Vagina (tissue), 2 donors: ENCODE measurements at places on chromosomes 11 and 22. TPM values are rescaled to one million over a fixed set of nuclear protein-coding genes. Genes with fewer than 3 reads are reported as not detected.
A peak's percentile ranks its signal among the peaks of the same experiment; 100 is the strongest.

BRSK2 gene
- total RNA-seq: 3.9 TPM

BDNF gene
- total RNA-seq: 0.25 TPM

EHBP1L1 gene
- total RNA-seq: 123 TPM

FXYD6 gene
- total RNA-seq: 75.4 TPM

CAVIN3 gene
- total RNA-seq: 156 TPM

MMP27 gene
- total RNA-seq: not detected

- DNase-seq: no peak
- H3K27ac ChIP-seq: no peak overlapping the region
- no peaks in the 10 kb centered on the region for H3K36me3 ChIP-seq
- H3K4me1 ChIP-seq: no peaks in the 10 kb centered on the region
- H3K4me3 ChIP-seq: no peak overlapping the region
Measured at GRCh38 chr11:77400775-77401449, 73.0 kb downstream of the PAK1 start.

- peak overlapping the region; percentile 24 for H3K27ac ChIP-seq
- no peaks in the 10 kb centered on the region for H3K27me3 ChIP-seq
- H3K36me3 ChIP-seq: no peaks in the 10 kb centered on the region
Measured at GRCh38 chr22:35622191-35622913, 5.2 kb upstream of the MB start.

DNA sequence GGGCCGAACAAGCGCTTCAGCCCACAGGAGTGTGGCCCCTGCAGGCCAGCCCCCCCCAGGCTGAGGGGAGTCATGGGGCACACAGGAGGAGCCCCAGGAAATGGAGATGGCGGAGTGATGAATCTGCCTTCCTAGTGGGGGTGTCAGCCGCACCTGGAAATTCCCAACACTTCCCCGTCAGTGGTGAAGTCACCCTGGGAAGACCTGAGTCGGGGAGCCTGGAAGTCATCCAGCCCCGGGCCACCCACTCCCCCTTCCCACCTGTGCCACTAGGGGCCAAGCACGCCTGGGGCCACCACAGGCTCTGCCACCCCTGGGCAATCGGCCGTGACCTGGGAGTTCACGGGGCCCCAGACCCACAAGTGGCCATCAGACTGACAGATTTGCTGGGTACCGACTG is 12.6 kb downstream of the WNT7B start:
- DNase-seq: no peak
- H3K4me3 ChIP-seq: no peak overlapping the region
- H3K36me3 ChIP-seq: no peaks in the 10 kb centered on the region
- H3K4me1 ChIP-seq: no peaks in the 10 kb centered on the region
- H3K27ac ChIP-seq: no peak overlapping the region
- H3K27me3 ChIP-seq: no peaks in the 10 kb centered on the region

DNA sequence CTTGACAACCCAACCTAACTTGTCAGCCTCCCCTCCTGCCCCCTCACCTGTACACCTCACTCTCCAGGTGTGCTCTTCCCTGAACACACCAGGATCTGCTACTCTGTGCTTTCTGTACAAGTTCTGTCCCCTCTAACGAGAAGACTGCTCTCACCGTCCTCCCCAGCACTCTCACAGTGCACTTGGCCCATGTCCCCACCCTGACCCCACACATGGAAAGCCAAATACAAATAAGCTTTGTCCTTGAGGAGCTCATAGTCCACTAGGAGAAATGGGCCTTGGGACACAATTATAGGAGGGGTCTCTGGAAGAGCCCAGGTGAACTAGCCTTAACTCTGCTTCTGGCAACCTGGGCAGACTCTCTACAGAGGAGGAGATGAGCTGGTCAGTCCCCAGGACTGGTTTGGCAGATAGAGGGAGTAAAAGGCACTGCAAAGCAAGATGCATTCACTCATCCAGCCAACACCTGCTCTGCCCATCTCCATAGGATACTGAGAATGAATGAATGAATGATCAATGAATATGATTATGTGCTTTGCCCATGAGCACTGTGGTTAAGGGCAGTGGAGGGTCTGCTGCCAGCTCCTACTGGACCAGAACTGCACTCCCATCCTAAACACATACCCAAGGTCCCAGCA is 9.9 kb downstream of the NIPSNAP1 start:
- no peak for DNase-seq
- H3K4me3 ChIP-seq: no peak overlapping the region
- no peak overlapping the region for H3K27ac ChIP-seq
- H3K36me3 ChIP-seq: peaks cover 16% of the 10 kb centered on the region

- DNase-seq: no peak
- H3K4me3 ChIP-seq: no peak overlapping the region
- H3K27ac ChIP-seq: no peak overlapping the region
- H3K4me1 ChIP-seq: no peaks in the 10 kb centered on the region
Measured at GRCh38 chr22:31029276-31029675, 51.8 kb upstream of the SMTN start.

GRCh38 chr22:20433686-20434241 is 3.9 kb downstream of the SCARF2 start:
- H3K4me1 ChIP-seq: peaks cover 62% of the 10 kb centered on the region
- no peaks in the 10 kb centered on the region for H3K27me3 ChIP-seq
- DNase-seq: no peak
- no peaks in the 10 kb centered on the region for H3K36me3 ChIP-seq
- H3K4me3 ChIP-seq: no peak overlapping the region

- H3K36me3 ChIP-seq: peaks cover 88% of the 10 kb centered on the region
- H3K4me1 ChIP-seq: peaks cover 12% of the 10 kb centered on the region
- no peak for DNase-seq
- H3K27ac ChIP-seq: no peak overlapping the region
- no peaks in the 10 kb centered on the region for H3K27me3 ChIP-seq
- no peak overlapping the region for H3K4me3 ChIP-seq
Measured at GRCh38 chr22:50280022-50280707, 10.0 kb upstream of the MAPK11 start.

DNA sequence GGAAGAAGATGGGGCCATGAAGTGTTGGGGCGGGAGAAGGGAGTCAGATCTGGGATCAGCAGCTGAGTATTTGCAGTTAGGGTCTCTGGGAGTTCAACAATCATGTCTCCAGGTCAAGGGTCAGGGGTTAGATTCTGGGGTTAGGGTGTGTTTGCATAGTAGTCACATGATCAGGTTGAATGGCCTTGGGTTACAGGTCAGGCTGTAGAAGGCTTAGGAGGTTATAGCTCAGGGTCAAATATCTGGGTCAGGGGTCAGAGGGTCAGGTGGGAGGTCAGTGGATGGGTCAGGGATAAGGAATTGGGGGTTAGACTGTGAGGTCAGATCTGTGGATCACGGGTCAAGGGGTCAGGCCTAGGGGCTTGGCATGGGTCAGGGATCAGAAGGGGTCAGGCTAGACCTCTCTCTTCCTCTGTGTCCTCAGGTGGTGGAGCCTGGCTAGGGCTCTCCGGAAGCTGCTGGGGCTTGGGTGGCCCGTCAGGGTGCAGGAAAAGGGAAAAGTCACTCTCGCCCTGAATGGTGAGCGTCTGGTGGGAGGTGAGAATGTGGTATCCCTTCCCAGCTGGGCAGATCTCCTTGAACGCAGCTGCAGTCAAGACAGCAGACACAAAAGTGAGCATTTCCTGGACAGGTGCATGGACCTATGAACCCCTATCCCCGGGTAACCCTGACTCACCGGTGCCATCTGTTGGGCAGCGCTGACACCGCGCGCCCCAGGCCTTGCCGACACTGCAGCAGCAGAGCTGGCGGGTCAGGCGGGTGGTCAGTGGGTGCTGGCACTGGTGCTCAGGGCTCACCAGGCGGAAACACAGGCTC is 6.4 kb downstream of the LTBP3 start:
- H3K27me3 ChIP-seq: no peaks in the 10 kb centered on the region
- peaks cover 49% of the 10 kb centered on the region for H3K36me3 ChIP-seq
- H3K27ac ChIP-seq: no peak overlapping the region
- H3K4me3 ChIP-seq: no peak overlapping the region
- DNase-seq: no peak
- peaks cover 43% of the 10 kb centered on the region for H3K4me1 ChIP-seq

DNA sequence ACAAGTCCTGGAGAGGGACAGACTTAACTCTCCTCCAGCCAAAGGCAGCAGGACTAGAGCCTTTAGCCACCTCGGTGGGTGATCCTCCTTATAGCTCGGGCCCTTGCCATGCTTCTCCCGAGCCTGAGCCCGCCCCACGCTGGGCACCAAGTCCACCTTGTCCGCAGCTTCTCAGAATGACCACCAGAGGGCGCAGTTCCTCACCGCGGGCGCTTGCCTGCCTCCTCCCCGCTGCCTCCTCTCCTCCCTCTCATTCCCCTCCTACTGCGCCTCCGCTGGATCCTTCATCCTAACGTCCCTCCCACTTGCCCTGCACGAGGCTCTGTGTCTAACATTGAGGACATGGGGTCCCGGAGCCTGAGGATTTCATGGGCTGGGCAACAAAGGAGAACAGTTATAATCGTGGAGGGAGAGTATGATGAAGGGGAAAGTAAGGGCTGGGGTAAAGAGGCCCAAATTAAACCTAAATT is 11.3 kb upstream of the MOGAT2 start:
- H3K4me3 ChIP-seq: peak overlapping the region; percentile 23
- no peaks in the 10 kb centered on the region for H3K27me3 ChIP-seq
- no peak for DNase-seq

DNA sequence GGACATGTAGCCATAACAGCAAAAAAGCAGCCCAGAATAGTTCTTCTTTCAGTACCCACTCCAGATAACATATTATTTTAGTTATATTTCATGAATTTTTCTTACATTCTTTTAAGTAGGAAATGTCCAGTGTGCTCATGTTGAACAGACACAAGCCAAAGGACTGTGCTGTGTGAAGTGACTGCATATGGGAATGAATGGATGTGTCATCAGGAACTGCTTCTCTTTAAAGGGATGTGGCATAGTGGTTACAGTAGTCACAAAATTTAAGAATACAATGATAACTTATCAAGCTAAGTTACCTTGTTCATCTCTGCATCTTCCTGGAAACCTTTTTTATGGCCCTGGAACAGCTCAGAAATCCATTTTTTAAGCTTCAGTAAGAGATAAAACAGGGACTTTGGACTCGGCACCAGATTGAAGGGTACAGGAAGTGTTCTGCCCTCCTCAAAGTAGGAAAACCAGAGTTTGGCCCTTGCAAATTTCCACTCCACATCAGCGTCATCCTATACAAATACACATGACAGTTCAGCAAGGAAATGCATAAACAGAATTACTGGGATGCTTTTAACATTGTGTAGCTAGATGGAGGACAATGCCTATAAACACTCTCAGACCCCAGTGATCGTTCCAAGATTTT is 112.8 kb downstream of the TRPC6 start:
- H3K36me3 ChIP-seq: no peaks in the 10 kb centered on the region
- H3K4me1 ChIP-seq: peaks cover 5% of the 10 kb centered on the region
- no peaks in the 10 kb centered on the region for H3K27me3 ChIP-seq
- DNase-seq: no peak

DNA sequence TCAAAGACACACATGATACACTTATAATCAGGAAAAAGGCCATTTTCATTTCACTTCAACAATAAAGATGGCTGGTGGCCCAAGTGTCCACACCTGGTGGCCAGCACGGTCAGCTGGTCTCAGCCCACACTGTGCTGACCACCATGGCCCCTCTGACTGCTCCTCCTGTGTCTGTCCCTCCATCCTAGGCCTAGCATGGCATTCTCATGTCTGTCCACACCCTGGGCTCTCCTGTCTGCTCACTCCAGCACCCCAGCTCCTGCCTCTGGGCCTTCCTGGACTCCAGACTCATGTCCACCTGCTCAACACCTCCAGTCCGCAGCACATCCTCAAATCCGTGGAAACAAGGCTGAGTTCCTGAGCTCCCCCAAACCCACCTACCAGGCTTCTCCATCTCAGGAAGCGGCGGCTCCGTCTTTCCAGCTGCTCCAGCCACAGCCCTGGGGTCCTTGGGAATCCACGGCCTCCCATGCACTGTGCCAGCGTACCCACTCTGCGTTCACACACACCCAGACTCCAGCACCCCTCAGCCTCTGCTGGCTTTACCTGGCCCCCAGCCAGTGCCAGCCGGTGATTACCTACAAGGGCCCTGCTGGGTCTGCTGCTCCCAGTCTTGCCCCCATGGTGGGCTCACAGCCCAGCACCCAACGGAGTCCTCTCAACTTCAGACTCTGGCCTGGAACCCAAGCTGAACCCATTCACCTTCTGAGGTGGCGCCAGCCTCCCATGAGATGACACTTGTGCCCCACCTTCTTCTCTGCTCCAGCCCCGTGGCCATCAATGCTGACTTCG is 13.9 kb downstream of the SIRT3 start:
- H3K27me3 ChIP-seq: no peaks in the 10 kb centered on the region
- no peak overlapping the region for H3K27ac ChIP-seq
- no peak overlapping the region for H3K4me3 ChIP-seq
- H3K36me3 ChIP-seq: no peaks in the 10 kb centered on the region
- no peaks in the 10 kb centered on the region for H3K4me1 ChIP-seq

DNA sequence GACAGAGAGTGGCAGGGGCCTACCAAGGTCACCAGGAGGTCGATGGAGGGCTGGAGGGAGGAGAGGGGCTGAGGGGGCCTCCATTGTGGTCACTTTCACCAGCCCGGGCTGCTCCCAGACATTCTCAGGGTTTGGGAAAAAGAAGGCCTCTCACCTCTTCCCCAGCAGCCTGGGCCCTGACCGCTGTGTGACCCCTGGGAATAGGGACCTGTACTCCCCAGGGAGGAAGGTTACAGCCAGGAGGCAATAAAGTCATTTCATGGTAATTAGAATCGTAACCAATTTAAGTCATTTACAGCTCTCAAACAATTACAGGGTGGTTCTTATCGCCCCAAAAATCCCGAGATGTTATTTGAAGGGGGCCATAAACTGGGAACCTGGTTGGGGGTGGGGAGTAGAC is 37.8 kb downstream of the ISX start:
- H3K36me3 ChIP-seq: no peaks in the 10 kb centered on the region
- H3K4me1 ChIP-seq: no peaks in the 10 kb centered on the region
- no peak overlapping the region for H3K27ac ChIP-seq
- no peak overlapping the region for H3K4me3 ChIP-seq
- H3K27me3 ChIP-seq: no peaks in the 10 kb centered on the region

DNA sequence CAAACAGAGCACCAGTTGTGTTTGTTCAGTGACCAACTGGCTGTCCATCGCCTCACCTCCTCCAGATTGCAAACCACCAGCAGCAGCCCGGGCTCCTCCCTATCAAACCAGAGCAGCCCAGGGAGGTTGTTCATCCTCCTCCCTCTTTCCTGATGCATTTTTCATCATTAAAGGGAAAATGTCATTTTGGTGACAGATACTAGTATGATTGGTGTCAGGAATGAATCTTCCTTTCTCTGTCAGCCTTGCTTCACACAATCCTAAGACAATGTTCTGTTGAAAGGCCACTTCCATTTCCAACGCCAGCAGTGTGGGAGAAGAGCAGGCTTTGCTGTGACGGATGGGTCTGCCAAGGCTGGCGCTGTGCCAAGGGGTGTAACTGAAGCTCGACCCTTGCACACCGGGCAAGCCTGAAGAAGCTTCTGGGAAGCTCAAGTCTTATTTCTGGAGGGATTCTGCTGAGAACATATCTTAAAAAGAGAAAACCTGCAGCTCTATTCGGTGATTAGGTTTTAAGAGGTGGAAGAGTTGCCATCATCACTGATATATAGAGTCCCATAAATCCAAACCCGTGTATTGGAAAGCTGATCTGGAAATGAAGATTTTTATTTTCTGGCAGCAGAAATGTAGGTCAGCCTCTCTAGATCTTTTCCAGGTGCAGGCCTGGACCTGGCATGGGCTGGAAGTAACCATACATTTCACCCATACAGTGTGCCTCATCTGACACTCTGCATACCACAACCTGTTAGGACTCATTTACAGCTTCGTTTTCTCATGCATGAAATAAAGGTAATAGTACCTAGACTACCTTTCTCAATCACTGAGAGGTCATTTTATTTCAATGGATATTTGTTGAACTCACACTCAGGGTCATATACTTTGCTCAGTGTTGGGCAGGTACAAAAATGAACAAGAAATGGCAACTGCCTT is 524.5 kb downstream of the NTM start:
- no peak for DNase-seq
- no peaks in the 10 kb centered on the region for H3K4me1 ChIP-seq
- H3K27me3 ChIP-seq: no peaks in the 10 kb centered on the region
- no peak overlapping the region for H3K4me3 ChIP-seq
- H3K27ac ChIP-seq: no peak overlapping the region
